ENCODE measurements at places on chromosomes 6 and 20.

DNA sequence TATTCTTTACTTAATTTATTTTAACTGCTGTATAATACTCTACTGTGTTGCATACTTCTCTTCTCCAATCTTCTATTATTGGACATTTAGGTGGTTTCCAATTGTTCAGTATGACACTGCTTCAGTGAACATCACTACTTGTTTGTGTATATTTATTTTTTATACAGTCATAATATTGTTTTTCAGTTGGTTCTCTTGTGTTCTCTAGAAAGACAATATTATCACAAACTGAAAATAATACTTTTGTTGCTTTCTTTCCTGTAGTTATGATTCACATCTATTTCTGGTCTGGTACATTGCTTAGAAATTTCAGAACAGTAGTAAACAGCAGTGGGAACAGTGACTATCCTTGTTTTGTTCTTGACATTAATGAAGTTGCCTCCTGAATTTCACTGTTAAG lies 62.8 kb upstream of the GTSF1L start:
- DNase-seq, result no peak

- DNase-seq, result no peak
Observed at GRCh38 chr6:100593522-100593921, 128.8 kb upstream of the SIM1 start.

DNA sequence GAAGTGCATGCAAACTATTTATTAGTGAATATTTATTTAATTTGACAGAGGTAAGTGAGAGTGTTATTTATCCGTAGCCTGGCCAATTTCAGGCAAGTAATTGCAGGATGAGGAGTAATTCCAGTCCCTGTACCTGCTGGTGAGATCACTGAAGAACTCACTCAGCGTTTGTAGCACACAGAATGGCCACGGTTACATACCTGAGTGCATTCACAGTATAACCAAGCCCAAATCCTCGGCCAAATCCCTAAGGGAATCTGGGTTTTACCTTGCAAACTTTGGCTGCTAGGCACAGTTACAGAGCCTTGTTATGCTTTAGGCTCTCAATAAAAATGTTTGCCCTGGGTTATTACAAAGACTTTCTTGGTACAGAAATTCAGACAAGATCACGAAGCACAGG lies 93.3 kb downstream of the KCNQ5 start:
- DNase-seq, result no peak

GRCh38 chr6:149939909-149940671 lies 1.7 kb upstream of the ULBP2 start:
- DNase-seq, result no peak

DNA sequence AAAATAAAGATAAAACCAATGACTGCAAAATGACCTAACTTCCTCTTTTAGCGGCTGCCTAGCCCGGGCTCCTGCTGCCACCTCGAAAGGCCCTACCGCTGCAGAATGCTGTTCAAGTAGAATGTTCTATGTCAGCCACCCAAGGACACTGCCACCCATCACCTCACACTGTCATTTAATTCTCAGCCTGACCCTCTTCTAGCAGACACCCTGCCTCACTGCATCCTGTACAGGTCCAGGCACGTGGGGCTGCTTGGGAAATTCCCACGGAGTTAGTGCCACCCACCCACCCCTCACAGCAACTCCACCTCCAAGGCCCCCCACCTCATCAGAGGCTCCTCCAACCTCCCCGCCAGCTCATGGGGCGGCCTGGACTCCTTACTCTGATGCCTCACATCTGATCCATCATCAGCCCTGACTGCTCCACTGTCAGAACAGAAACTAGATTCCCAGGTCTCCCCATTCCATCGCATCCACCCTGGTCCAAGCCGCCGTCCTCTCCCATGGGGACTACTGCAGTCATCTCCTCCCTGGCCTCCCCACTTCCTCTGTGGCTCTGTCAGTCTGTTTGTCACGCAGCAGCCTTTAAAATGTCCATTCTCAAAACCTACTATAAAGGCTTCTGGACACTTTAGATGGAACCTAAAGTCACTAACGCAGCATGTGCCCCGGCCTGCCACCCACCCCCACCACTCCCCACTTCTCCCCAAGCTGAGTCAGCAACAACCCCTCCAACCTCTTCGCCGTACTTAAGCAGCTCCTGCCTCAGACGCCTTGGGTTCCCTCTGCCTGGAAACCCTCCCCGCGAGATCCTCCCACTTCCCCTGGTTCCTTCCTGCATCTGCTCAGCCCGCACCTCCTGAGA lies 17.0 kb downstream of the NFATC2 start:
- peak; percentile 59 for DNase-seq

DNA sequence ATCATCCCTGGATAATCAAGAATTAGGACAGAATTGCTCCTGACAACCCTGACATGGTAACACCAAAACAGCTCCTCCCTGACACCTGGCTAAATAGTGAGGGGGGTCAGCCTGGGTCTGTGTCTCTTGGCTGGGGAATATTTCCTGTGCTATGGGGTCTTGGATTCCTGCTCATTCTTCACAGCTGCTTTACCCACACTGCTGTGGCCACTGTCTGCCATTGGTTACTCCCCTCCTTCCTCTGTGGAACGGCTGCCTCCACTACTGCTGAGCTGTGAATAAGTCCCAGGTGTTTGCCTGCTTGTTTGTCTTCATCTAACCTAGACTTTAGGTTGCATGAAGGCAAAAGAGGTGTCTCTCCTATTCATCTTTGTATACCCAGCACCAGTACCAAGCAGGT lies 33.9 kb upstream of the TXLNB start:
- DNase-seq, result no peak

- DNase-seq, result no peak
Observed at GRCh38 chr20:45909817-45910669, 1.9 kb downstream of the PLTP start.

DNA sequence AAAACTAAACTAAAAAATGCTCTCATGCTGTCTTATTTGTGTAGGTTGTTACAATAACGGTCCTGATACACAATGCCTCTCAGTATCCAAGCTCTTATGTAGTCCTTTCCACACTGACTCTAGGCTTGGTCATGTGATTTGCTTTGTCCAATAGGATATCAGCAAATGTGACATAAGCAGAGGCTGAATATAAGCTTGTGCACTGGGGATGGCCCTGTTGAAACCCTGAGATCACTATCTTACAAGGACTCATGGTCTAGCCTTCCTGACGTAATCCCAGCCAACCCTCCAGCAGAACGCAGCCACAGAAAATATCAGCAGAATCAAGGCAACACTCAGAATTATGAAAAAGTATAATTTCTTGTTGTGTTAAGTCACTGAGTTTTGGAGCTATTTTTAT lies 145.1 kb upstream of the CCN2 start:
- no peak for DNase-seq

- DNase-seq, result no peak
Observed at GRCh38 chr6:37218511-37218910, 39.1 kb upstream of the TBC1D22B start.

DNA sequence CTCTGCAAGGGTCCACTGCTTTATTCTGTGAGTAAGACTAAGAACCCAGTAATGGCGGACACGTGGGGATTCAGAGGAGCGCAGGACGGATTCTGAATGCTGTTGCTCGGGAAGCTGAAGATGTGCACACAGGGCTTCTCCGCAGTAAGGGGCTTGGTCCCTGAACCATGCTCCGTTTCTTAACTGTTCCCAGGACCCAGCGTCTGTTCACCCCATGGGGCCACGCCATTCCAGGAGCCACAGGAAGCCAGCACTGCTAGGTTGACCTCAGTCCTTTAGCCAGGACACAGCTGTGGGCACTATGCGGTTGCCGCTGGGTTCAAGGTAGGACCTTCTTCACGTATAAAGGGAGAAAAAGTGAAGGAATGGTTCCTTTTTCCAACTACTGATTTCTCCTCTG lies 59.8 kb downstream of the IRF4 start:
- DNase-seq, result no peak

DNA sequence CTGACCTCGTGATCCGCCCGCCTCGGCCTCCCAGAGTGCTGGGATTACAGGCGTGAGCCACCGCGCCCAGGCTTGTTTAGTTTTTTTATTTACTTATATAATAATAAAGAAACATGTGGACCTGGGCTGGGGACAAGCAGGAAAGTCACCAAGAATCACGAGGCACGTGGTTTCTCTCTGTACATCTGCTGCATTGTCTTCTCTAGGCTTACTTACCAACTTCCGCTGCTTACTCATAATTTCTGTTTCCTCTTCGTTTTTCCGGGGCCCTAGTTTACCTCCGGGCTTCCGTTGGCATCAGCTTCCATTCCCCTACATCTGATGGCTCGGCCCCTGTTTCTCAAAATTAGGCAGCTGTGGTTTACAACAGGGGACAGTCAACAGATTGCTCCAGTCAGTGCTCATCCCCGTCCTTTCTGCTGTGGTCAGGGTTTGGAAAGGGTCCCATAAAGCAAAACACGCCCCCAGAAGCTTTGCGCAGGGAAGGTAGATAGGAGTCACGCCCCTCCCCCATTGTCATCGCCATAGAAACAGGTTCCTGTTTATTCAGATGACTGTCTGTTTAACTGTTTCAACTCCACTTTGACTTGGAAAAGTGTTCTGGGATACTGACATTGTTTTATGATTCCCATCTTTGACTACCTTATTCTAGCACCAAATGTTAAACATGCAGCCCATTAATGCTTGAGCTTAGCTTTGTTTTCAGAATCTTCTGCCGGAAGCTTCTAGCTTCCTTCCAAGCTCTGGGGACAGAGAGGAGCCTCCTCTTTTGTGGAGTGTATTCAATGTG lies 31.9 kb upstream of the TXLNB start:
- peak; percentile 85 for DNase-seq

Data from CD4-positive, alpha-beta T cell treated with Interleukin-17A for 4 hours (primary cell).